ENCODE measurements at places on chromosomes 4 and X.

GRCh38 chr4:139015948-139016471, 429 bp downstream of the NOCT start:
- peak; percentile 4 for DNase-seq

GRCh38 chrX:119488749-119489148, 20.5 kb downstream of the SLC25A5 start:
- peak; percentile 41 for DNase-seq

- no peak for DNase-seq
Observed at GRCh38 chrX:21883258-21883657, 27.5 kb downstream of the YY2 start.

DNA sequence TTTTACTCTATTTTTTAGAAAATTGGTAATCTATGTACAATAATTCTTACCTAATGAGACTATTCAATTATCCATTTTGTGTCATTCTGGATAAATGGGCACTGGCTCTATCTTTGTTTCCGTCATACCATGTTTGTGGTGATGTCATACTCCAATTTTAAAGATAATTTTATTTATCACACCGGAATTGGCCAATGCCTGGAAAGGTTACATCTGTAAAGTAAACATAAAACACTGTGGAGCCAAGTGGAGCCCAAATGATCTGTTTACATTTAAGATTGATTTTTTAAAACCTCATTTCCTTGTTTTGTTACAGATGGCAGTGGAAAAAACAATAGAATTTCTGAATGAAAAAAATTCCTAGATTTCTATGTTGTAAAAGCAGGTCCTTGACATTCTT, 120.2 kb upstream of the GPRIN3 start:
- DNase-seq: peak; percentile 6

- no peak for DNase-seq
Observed at GRCh38 chrX:1378306-1378759, 13.6 kb downstream of the SLC25A6 start.

DNA sequence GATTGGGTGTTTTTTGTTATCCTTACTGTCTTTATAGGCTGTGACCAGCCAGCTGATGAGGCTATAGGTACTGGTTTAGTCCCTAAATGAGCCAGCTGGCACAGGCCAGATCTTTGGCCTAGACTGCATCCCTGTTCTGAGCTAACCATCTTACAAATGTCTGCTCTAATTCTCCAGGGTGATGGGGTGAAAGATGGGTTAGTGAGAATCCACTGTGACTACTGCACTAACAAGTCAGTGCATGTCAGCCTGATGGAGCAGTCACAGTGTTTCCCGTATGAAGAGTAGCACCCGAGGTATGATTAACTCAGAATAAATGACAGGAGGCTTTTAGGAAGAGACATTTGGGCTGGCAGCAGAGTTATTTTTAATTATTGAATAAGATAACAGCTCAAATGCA, 181.0 kb downstream of the DCTD start:
- DNase-seq: no peak

DNA sequence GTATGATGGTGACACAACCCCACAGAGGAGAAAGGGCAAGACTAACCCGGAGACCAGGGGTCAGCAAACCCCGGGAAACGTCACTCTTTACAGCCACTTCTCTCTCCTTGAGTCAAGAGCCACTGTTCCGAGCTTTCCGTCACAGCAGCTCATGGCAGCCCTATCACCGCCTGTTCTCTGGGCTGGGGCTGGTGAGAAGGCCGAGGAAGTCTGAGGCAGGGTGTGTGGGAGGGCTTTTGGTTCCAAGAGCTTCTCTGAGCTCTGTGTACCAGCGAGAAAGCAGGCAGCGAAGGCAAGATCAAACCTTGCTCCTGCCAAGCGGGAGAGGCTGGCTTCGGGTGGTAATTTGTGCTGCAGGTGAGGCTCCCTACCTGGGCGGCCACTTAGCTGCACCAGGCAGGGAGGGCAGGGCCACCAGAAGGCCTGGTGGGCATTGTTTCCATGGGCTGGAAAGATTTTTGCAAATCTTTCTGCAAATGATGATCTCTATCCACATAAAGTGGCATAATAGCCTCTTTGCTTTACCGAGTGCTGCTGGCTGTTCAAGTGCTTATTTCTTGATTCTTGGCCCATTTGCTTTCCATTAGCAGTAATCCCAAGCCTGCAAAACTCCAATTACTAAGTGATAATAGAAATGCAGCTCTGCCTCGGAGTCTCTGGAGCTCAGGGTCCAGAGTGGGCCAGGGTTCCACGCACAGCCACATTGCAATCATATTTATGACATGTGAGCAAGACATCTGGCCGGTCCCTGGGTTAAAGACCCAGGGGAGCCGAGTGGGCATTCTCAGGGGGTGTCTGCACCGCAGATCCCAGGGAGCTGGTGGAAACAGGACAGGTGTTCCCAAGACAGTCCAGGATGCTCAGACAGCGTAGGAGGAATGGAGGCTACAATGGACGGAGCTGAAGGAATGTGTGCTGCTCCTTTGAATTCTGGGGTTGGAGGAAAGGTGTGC, 41.5 kb downstream of the DCTD start:
- DNase-seq: no peak

- DNase-seq: no peak
Observed at GRCh38 chr4:6390356-6390755, 82.1 kb downstream of the PPP2R2C start.

GRCh38 chrX:10542586-10542985, 77.8 kb downstream of the MID1 start:
- DNase-seq: no peak

DNA sequence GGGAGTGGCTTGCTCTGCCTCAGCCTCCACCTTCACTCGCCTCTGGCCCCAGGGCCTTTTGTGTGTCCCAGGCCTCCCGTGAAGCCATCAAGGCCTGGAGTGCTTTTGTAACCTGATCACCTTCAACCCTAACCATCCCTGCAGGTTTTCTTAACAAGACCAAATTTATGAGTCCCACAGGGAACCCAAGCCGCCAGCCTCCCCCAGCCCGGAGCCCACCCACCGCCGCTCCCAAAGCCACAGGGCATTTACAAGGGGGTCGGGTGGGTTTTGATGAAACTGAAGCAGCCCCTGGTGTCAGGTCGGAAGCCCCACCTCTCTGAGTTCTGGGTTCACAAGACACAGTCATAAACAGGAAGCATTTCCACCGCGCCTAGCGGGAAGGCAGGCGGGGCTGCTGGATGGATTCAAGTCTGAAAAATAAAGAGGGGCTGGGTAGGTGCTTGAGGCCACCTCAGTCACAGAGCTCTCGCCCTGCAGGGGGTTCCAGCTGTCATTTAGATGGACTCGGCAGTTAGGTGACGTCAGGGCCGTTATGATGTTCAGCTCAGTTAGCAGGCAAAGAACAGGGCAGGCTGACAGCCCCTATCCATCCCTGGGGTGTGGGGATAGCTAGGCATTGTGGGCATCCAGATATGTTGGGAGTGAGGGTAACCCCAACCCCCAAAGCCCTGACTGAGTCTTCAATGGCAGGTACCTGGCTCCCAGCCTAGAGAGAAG, 128.5 kb downstream of the BCOR start:
- DNase-seq: peak; percentile 25

DNA sequence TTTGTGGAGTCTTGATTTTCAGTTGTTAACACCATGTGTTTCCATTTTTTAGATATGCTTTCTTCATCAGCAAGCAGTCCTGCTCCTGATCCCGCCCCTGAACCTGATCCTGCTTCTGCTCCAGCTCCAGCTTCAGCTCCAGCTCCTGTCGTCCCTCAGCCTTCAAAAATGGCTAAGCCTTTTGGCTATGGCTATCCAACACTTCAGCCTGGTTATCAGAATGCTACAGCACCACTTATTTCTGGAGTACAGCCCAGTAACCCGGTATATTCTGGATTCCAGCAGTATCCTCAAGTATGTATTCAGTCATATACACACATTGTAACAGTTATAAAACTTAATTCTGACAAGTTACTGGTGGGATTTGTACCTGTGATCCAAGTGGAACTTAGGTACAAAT, 60.9 kb downstream of the SEC24B start:
- DNase-seq: no peak

DNA sequence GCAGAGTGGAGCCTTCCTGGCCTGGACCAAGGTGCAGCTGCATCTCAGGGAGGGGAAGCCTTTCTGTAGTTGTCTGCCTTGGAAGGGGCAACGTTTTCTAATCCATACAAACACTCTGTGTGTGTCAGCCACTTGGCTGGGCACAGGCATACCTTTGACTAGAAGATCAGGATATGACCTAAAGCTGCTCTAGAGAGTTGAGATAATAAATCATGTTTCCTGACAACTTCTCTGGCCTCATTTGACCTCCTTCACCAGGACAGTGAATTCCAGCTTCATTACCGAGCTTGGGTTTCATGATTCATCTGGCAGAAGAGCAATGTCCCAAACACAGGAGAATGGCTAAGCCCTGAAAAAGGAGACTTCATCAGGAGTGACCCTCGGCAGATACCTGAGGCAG, 89.6 kb upstream of the KIT start:
- no peak for DNase-seq

DNA sequence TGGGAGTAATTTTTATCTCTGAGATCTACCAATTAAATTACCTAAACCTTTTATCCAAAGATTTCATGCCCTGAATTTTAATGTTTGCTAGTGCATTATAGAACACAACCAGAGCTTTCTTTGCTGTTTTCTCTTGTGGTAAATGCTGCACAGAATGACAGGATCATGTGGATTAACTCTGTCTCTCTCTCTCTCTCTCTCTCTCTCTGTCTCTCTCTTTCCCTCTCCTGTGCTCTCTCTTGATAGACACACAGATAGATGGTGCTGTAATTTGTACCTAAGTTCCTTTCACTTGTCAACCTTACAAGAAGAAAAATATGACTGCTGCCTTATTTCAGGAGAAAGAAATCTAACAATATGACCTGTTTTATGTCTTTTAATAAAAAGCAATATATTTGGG, 211.2 kb upstream of the WDFY3 start:
- no peak for DNase-seq

GRCh38 chr4:177667687-177668086, 225.4 kb upstream of the AGA start:
- DNase-seq: no peak

GRCh38 chr4:89899854-89900253, 5.2 kb downstream of the MMRN1 start:
- no peak for DNase-seq

GRCh38 chr4:142331132-142331531, 515.0 kb downstream of the INPP4B start:
- no peak for DNase-seq

GRCh38 chr4:101290654-101291053, 56.7 kb downstream of the PPP3CA start:
- no peak for DNase-seq

DNA sequence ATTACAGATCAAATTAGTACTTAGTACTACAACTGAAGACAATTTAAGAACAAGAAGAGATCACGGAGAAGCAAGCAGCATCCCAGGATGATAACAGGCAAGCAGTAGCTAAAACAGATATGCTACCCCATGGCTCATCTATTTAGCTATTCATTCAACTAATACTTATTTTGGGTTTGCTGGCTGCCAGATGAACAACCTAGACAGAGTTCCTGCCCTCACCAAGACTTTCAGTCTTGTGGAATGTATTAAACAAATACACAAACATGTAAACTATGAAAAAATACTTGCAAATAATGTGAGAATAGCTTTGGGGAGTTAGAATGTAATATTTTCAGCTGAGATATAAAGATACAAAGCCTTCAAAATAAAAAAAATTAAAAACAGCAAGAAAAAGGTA, 2.4 kb upstream of the CORIN start:
- DNase-seq: no peak

- no peak for DNase-seq
Observed at GRCh38 chr4:2923668-2924173, 39.5 kb downstream of the NOP14 start.

DNA sequence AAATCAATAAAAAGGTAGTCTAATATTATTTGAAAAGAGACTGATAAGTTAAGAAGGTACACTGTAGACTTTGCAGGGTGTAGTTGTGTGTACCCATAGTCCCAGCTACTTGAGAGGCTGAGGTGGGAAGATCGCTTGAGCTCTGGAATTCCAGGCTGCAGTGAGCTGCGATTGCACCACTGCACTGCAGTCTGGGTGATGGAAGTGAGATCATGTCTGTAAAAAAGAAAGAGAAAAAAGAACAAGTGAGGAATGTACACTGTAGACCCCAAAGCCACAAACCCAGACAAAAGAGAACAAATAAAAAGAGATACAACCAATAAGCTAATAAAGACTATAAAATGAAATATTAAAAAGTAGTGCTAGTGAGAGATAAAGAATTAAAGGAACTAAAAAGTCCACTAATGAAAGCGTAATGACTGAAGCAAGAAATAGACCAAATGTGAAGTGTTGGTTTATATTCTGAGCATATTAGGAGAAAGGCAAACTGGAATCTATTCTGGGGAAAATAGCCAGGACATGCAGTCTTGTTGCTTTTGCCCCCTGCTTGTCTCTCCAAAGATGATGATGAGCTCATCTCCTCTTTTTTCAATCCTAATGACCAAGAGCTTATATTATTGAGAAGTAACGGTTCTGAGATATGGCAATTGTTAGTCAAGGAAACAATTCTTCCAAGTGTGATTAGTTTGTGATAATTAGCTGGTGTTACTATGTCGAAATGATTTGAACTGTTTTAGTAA, 19.1 kb downstream of the GSX2 start:
- DNase-seq: no peak

DNA sequence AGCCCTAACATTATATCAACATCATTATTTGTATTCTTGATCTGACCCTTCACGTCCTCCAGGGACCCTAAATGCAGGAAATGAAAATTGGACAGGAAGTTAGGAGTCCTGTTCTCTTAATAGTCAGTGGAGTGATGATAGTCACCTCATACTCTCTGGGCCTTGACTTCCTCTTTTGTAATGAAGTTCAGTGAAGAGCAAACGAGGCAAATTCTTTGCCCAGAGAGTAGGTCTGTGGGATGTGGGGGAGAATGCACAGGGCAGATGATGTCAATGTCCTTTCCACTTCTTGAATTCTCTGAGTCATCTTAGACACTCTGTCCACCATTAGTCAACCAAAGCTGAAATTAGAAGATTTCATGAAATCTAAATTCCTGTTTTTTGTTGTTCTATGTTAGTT, 17.1 kb upstream of the GPRIN3 start:
- DNase-seq: no peak

DNA sequence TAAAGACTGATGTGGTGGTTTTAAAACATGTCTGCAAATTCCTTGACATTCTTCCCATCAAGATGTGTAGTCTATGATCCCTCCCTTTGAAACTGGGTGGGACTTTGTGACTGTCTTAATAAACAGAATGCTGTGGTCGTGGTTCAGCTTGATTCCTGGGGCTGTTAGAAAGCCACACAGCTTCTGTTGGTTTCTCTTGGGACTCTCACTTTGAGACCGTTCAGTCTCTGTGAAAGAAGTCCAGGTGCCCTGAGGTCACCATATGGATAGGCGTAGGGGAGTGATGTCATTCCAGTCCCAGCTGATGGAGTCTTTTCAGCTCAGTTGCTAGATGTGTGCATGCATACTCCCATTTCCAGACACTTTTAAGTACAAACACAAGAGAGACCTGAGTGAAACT, 216.6 kb downstream of the KDR start:
- no peak for DNase-seq

DNA sequence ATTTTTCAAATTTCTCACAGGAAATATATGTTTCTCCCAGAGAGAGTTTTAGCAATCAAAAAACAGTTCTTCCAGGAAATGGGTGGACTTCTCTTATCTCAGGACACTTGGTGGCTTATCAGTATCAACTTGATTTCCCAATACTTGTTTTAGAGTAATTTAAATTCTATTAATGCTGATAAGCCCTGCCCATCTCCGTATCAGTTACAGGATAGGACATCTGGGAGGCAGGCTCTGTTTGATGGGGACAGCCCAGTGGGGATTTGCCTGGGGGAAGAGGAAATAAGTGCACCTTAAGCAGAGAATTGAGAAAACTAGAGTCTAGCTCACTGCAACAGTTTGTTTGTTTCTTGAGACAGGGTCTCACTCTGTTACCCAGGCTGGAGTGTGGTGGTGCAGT, 43.2 kb upstream of the PDGFRA start:
- DNase-seq: no peak
